ENCODE measurements at places on chromosomes 2 and 18.

- no peak for DNase-seq
Measured at GRCh38 chr2:18402831-18403230, 157.6 kb downstream of the RDH14 start.

- DNase-seq: no peak
Measured at GRCh38 chr2:115939902-115940301, 1497.5 kb downstream of the DPP10 start.

DNA sequence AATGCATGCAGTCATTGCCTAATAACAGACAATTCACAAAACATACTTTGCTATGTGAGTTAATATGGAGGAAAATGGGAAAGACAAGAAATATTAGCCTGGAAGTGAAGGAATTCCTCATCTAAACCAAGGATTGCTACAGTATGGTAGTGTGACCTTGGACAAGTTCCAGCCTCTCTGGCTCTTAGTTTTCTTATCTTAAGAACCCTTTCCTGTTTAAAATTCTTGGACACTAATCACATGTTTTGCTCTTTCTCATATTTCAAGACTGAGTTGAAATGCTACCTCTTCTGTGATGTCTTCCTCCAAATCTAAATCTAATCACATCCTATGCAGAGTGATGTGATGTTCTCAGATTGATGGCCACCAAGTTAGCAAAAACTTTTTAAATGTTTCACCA, 20.8 kb upstream of the ADAM23 start:
- peak; percentile 80 for DNase-seq

DNA sequence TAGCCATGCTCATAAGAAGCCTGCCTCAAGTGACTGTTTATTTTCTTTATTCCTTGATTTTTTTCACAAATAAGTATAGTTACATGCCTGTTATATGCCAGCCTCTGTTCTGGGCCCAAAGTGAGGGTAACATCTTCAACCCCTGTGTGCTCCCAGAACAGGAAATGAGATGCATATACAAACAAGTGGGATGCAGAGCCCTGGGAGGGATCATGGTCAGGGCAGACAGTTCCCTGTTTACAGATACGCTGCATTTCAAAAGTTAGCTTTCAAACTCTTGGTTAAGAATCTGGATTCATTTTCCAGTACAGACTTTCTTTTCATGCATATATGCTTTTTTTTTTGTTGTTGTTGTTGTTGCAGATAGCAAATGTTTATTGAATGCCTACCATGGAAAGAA, 24.4 kb downstream of the GPR39 start:
- DNase-seq: no peak

GRCh38 chr18:58639751-58640427, 11.0 kb upstream of the ALPK2 start:
- peak; percentile 62 for DNase-seq

DNA sequence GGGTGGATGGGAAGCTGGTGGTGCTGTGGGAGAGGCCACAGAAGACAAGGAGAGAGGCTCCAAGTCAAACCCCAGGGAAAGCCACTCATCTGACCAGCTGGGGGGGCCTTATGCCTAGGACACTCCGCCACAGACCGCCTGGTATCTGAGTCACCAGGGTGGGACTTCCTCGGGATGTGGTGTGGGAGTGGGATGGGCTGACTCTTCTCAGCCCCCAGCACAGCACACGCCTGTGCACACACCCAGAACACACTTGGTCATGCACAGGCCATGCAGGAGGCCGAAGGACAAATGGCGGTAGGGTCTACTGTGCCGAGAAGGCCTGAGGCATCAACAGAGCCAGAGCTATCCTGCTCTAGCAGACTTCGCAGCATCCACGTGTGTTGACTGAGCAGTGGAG, 136.4 kb downstream of the INHBB start:
- DNase-seq: no peak

GRCh38 chr2:128180031-128180430, 89.0 kb downstream of the UGGT1 start:
- DNase-seq: no peak

GRCh38 chr2:235106874-235107639, 155.2 kb downstream of the SH3BP4 start:
- peak; percentile 81 for DNase-seq

- DNase-seq: no peak
Measured at GRCh38 chr2:172449911-172450550, 22.6 kb downstream of the ITGA6 start.
